ENCODE measurements at places on chromosomes 3 and 15.

DNA sequence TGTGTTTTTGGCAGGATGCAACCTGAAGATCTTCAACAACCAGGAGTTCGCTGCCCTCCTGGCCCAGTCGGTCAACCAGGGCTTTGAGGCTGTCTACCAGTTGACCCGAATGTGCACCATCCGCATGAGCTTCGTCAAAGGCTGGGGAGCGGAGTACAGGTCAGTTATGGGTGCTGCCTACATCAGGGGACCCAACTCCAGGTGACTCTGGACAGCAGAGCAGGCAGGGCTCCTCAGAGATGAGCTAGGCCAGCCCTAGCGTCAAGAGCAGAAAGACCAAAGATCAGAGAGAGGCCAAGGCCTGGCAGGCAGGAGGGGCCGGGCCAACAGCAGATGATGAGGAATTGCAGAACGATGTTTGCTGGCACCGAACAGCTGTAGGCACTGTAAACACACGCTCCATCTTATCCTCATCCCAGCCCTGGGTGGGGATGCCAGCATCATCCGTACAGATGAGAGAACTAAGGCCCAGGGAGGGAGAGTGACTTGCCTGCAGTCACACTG is 67.1 kb downstream of the AAGAB start:
- no peak for DNase-seq

GRCh38 chr3:189710620-189711402 is 79.6 kb downstream of the TP63 start:
- no peak for DNase-seq

DNA sequence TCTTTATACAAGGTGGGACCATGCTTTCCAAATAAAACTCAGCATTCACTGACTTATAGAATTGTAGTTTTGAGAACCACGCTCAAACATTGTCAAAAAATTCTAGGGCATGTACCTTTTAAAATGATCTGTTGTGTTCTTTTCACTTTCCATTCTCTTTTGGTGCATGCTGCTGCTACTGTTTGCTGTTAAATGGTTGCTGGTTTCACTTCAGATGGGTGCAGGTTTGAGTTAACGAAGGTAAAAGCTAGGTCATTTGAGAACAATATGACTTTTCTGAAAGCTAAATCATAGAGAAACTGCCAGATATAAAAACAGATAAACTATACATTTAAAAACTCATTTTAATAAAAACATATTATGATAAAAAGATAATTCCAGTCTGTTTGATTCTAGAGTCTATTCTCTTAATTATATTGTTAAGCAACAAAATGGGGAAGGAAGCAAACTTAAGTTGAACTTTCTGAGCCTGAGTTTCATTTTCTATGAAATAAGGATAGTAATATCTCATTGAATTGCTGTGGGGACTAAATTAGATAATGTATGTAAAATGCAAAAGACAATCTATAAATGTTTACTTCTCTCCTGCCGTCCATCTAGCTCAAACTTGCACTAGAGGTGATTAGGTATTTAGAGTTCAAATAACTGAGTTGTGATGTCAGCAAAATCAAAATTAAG is 82.4 kb downstream of the OXSM start:
- DNase-seq, result no peak

DNA sequence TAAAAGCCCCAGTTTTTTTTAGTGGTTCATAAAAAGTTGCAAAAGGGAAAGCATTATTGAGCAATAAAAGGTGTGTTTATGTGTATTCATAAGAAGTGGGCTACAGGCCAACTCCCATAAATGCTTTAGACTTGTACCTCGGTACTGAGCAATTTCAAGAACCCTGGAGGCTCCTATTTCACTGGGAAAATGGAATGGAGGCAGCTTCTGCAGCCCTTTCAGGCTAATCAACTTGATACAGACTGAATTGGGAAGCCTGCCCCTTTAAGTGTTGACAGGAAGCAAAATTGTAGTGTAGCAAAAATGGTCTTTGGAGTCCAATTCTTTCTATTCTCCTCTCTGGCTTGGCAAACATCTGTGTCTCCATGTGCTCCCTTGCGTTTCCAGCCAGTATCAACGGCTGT is 118.8 kb downstream of the ECT2 start:
- DNase-seq, result no peak

DNA sequence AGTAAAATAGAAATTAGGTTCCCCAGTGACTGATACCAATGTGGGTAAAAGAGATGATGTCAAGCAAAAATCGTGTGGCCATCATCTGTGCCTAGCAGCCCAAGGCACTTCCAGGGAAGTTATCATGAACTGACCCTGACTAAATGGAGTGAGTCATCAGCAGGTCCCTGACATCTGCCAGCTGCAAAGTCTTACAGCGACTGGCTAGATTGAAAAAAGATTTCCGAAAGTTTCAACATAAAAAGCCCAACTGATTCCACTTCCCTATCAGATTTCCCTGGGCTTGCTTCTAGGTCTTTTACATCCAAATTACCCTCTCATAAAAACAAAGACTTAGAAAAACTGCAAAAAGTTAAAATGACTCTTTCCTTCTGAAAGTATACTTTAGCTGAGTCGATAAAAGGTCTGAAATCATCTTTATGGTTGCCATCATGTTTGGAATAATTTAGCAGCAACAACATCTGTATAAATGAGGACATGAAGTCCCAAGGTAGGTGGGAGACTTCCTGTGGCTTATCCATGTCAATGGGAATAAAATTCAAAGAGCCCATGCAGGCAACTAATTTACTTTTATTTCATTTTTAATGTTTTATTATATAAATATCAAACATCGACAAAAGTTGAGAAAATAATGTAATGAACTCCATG is 342.8 kb downstream of the ERC2 start:
- DNase-seq, result no peak

DNA sequence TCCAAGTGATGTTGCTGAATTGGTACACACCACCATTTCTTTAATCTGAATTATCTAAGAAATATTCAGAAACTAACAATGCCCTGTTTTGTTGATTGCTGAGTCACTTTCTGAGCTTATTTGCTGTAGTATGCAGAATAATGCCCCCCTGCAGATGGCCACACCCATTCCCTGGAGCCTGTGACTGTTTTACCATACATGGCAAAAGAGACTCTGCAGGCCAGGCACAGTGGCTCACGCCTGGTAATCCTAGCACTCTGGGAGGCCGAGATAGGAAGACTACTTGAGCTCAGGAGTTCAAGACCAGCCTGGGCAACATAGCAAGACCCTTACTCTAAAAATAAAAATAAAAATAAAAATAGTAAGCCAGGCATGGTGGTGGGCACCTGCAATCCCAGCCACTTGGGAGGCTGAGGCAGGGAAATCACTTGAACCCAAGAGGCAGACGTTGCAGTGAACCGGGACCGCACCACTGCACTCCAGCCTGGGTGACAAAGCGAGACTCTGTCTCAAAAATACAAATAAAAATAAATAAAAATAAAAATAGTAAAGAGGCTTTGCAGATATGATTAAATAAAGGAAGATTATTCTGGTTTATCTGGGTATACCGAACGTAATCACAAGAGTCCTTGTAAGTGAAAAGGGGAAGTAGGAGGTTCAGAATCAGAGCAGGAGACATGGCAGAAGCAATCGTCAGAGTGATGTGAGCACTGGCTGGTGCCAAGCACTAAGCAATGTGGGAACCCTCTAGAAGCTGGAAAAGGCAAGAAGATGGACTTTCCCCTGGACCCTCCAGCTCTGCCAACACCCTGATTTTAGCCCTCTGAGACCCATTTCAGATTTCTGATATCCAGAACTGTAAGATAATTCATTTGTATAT is 19.0 kb downstream of the PCYT1A start:
- DNase-seq, result no peak

DNA sequence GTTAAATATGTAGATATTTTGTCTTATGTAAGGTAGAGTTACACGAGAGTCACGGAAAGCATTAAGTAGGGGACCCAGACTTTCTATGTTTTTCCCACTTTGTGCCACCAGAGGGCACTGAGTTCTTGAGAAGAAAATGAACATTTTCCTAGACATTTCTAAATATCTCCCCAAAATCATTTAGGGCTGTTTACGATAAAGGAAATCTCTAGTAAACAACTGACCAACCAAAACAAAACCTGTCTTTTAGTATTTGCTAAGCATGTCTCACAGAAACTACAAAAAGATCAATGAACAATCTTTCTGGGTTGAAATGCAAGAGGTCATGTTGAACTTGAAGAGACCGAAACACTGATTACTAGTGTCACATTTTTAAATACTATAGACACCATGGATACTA is 16.1 kb downstream of the POU1F1 start:
- no peak for DNase-seq

- no peak for DNase-seq
Observed at GRCh38 chr3:73637042-73637441, 12.3 kb upstream of the PDZRN3 start.

GRCh38 chr3:66383023-66383422 is 117.8 kb downstream of the LRIG1 start:
- DNase-seq, result no peak

- DNase-seq, result no peak
Observed at GRCh38 chr15:78234515-78235040, at the start of gene ACSBG1. TSS of gene ACSBG1 (minus strand) at chr15:78234565. CDS start at chr15:78234501, 64 bp downstream.

GRCh38 chr15:72540606-72541237 is 66.6 kb downstream of the ARIH1 start:
- DNase-seq, result no peak

- DNase-seq, result no peak
Observed at GRCh38 chr15:87564681-87565080, 691.9 kb downstream of the NTRK3 start.

GRCh38 chr3:52880047-52880446 is 17.3 kb downstream of the STIMATE start:
- DNase-seq, result no peak

GRCh38 chr15:101209285-101209845 is 42.5 kb downstream of the CHSY1 start:
- DNase-seq, result no peak

GRCh38 chr15:40825661-40826422 is 2.7 kb downstream of the PPP1R14D start:
- DNase-seq, result no peak

- DNase-seq, result no peak
Observed at GRCh38 chr3:67011414-67012131, 13.5 kb downstream of the KBTBD8 start.

DNA sequence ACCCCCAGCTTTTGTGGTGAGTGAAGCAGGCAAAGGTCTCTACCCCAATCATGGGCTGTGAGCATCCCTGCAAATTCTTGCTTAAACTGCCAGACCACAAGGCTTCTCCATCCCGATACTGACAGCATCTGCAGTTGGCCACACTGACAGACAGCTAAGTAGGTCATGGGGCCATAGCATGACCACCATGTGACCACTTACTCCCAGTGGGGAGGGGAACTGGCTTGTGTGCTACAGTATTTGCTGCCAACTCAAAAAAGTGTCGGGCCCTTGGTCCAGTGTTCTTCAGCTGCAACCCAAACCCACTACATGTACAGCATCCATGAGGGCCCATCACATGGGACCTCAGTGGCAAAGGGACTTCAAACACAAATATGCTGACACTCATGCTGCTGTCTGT is 103.4 kb downstream of the SEC22A start:
- DNase-seq, result no peak
